ENCODE measurements at places on chromosomes 3 and 15. TPM values are rescaled to one million over a fixed set of nuclear protein-coding genes. Genes with fewer than 3 reads are reported as not detected.

The ACTR8 gene
- 42.9 TPM for total RNA-seq

The TRAT1 gene
- 165 TPM for total RNA-seq

The ISLR2 gene
- total RNA-seq: 0.08 TPM

The CCR8 gene
- 7.9 TPM for total RNA-seq

The ST3GAL6 gene
- not detected for total RNA-seq

The LRTM1 gene
- not detected for total RNA-seq

DNA sequence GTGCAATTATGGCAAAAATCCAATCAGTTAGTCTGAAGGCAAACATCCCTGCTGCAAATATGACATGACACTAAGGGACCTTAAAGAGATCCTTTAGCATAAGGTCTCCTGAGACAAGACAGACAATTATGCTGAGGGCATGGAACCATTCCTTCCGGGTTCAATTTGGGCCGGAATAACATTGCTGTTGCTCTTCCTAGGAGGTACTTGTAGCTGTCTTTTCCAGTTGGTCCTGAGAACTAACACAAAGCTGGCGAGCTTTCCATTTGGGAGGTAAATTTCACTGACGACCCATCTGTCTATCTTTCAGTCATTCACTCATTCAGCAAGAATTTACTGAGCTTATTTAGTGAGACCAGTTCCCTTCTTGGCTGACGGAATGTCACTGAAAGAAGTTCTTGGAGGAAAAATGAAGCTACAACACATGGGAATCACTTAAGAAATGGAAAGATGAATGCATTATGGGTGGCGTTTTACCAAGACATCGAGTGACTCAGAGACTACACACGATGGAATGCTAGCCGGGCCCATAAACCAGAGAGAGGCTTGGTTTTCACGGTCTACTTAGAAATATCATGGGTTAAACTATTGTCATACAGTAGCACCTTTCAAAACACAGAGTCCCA is 215.5 kb downstream of the PDZRN3 start:
- H3K4me1 ChIP-seq: no peaks in the 10 kb centered on the region
- H3K27ac ChIP-seq: no peak overlapping the region
- H3K27me3 ChIP-seq: no peaks in the 10 kb centered on the region
- H3K36me3 ChIP-seq: no peaks in the 10 kb centered on the region
- no peak for DNase-seq

GRCh38 chr3:193869221-193870201 is 266.4 kb upstream of the HES1 start:
- H3K27ac ChIP-seq: no peak overlapping the region
- H3K36me3 ChIP-seq: no peaks in the 10 kb centered on the region
- peak; percentile 18 for DNase-seq
- peaks cover 22% of the 10 kb centered on the region for H3K4me1 ChIP-seq
- H3K27me3 ChIP-seq: peaks cover 42% of the 10 kb centered on the region

- no peak overlapping the region for H3K4me3 ChIP-seq
- no peaks in the 10 kb centered on the region for H3K27me3 ChIP-seq
- DNase-seq: no peak
- H3K4me1 ChIP-seq: peaks cover under 1% of the 10 kb centered on the region
These were observed 19.0 kb downstream of the RPL39L start for GRCh38 chr3:187120326-187120725.

GRCh38 chr3:165206454-165207266 is 10.5 kb upstream of the SLITRK3 start:
- H3K27ac ChIP-seq: no peak overlapping the region
- H3K4me3 ChIP-seq: no peak overlapping the region
- no peaks in the 10 kb centered on the region for H3K36me3 ChIP-seq
- DNase-seq: peak; percentile 44
- peaks cover 2% of the 10 kb centered on the region for H3K27me3 ChIP-seq

GRCh38 chr3:52225452-52226228 is at the start of gene TLR9:
TSS of gene TLR9 (minus strand) at chr3:52225645. CDS start at chr3:52225529, 116 bp downstream.
- no peak for DNase-seq
- H3K27me3 ChIP-seq: no peaks in the 10 kb centered on the region
- H3K27ac ChIP-seq: peak within 1 kb of the TSS; percentile 68
- H3K36me3 ChIP-seq: peaks cover 21% of the 10 kb centered on the region

- peaks cover 18% of the 10 kb centered on the region for H3K27me3 ChIP-seq
- H3K27ac ChIP-seq: no peak overlapping the region
- peak; percentile 21 for DNase-seq
- peaks cover 3% of the 10 kb centered on the region for H3K4me1 ChIP-seq
- no peak overlapping the region for H3K4me3 ChIP-seq
These were observed 90.3 kb downstream of the FMN1 start for GRCh38 chr15:33104212-33104611.

DNA sequence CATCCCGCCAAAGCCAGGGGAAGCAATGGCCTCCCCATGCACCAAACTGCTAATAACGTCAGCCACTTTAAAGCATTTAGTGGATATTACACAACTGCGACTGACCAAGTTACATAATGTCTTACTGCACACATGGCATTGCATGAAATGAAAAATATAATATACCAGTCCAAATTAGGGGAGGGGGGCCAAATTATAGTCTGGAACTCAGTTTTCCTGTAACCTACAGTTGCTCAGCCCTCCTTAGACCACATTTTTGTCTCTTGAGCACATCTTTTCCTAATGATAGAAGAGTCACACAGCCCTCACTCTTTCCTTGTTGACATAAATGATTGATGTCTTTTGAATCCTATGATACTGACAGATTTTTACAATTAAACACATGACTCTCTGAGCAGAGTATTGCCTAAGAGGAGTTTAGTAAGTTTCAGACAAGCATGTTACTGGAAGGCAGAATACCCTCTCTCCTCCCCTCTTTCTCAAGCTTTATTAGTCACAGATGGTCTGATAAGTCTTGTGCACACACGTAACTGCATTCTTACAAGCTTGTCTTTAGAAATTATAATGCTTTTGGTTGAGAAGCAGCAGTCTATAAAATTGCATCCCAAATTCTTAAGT is 1.1 kb upstream of the PLD1 start:
- H3K36me3 ChIP-seq: no peaks in the 10 kb centered on the region
- DNase-seq: no peak
- peaks cover 42% of the 10 kb centered on the region for H3K4me1 ChIP-seq
- H3K4me3 ChIP-seq: no peak overlapping the region

GRCh38 chr3:41881233-41881821 is 80.6 kb downstream of the ULK4 start:
- H3K36me3 ChIP-seq: no peaks in the 10 kb centered on the region
- H3K27me3 ChIP-seq: no peaks in the 10 kb centered on the region
- no peak overlapping the region for H3K27ac ChIP-seq

- peaks cover 43% of the 10 kb centered on the region for H3K4me1 ChIP-seq
- no peaks in the 10 kb centered on the region for H3K27me3 ChIP-seq
- no peak overlapping the region for H3K4me3 ChIP-seq
- H3K36me3 ChIP-seq: no peaks in the 10 kb centered on the region
- DNase-seq: no peak
These were observed 198.5 kb downstream of the FOXP1 start for GRCh38 chr3:71384837-71385716.

DNA sequence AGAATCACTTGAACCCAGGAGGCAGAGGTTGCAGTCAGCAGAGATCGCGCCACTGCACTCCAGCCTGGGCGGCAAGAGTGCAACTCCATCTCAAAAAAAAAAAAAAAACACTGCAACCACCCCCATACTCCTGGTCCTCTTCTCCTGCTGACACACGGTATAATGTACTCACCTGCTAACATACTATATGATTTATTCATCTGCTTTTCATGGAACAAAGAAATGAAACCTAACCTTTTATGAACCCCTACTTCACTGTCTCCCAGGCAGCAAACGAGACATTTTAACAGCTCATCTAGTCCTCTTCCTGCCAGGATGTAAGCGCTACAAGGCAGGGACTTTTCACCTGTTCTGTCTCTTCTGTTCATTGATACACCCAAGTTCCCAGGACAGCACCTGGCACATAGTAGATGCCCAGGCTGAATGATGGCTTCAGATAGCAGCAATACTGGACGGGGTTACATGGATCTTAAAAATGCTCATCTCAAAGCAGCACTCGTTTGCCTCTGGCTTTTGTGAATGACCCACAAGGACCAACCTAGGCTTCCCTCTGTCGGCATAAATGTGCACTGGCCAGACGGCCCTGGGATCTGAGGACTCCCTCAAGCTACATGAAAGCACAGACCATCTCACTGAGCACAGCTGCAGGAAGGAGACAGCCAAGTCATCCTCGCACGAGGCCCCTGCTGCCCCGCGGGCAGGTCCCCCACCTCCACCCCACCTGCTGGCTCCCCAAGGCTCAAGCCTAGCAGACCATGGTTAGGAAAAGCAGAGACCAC is 20.3 kb downstream of the XXYLT1 start:
- no peaks in the 10 kb centered on the region for H3K27me3 ChIP-seq
- no peak for DNase-seq
- H3K4me1 ChIP-seq: peaks cover 8% of the 10 kb centered on the region
- H3K36me3 ChIP-seq: no peaks in the 10 kb centered on the region
- H3K4me3 ChIP-seq: no peak overlapping the region
- H3K27ac ChIP-seq: no peak overlapping the region

DNA sequence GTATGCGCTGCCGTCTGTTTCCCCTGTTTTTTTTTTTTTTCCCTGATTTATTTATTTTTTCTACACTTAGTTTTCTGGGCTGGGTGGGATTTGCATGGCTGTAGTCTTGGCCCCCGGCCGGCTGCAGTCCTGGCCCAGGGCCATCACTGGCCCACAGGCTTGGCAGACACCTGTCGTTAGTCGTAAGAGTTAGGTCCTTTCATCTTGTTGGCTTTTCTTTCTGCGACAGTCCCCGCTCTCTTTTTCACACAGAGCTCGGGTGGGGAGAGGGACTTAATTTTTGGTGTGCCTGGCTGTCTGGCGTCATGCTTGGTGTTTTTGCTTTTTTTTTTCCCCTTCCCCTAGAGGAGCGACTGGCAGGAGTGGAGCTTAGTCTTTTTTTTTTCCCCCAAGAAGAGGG is 183.4 kb downstream of the KLF13 start:
- peaks cover 12% of the 10 kb centered on the region for H3K27me3 ChIP-seq
- H3K4me1 ChIP-seq: peaks cover 8% of the 10 kb centered on the region
- H3K36me3 ChIP-seq: no peaks in the 10 kb centered on the region
- DNase-seq: no peak
- H3K27ac ChIP-seq: no peak overlapping the region

GRCh38 chr15:39336926-39337325 is 244.0 kb upstream of the THBS1 start:
- H3K4me3 ChIP-seq: no peak overlapping the region
- peaks cover 16% of the 10 kb centered on the region for H3K27me3 ChIP-seq
- H3K36me3 ChIP-seq: no peaks in the 10 kb centered on the region
- H3K27ac ChIP-seq: no peak overlapping the region
- H3K4me1 ChIP-seq: no peaks in the 10 kb centered on the region

DNA sequence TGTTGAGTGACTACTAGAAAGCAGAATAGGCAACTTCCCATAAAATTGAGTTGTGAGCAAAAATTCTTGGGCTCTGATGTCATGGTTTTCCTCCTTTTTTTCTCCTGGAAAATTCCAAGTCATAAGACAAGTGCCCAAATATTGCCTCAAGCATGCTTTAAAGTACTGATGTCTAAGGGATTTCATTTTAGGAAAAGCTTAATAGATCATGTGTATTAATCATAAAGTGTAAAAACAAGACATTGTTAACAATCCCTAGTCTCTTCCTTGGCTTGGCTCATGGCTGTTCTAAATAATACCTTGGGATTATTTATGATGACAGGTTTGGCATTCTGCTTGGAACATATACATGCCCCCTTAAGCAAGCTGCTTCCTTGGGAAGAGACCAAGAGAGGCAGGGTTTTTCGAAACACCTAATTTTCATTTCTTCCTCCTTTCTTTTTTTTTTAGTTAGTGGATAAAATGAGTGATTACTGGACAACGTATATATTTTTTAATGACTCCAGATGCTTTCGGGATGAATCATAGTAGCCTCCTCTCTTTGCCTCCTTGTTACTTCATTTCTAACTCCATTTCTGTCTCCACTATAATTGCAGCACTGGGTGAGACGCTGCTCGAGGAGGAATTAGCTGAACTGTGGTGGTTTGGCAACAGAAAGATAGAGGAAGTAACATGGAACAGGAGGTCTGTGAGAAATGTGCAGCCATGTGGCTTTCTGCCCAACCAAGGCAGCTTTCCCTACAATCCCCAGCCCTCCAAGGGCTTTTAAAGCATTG is 104.9 kb downstream of the TPRG1 start:
- H3K27ac ChIP-seq: no peak overlapping the region
- no peaks in the 10 kb centered on the region for H3K27me3 ChIP-seq
- no peak for DNase-seq
- H3K4me3 ChIP-seq: no peak overlapping the region
- peaks cover 4% of the 10 kb centered on the region for H3K36me3 ChIP-seq

GRCh38 chr3:99321261-99321660 is 317.1 kb upstream of the COL8A1 start:
- no peak overlapping the region for H3K27ac ChIP-seq
- DNase-seq: no peak
- H3K4me3 ChIP-seq: no peak overlapping the region
- no peaks in the 10 kb centered on the region for H3K36me3 ChIP-seq

- no peak overlapping the region for H3K4me3 ChIP-seq
- H3K36me3 ChIP-seq: peaks cover 3% of the 10 kb centered on the region
- H3K27ac ChIP-seq: no peak overlapping the region
- peaks cover 24% of the 10 kb centered on the region for H3K4me1 ChIP-seq
- H3K27me3 ChIP-seq: peaks cover 5% of the 10 kb centered on the region
- no peak for DNase-seq
These were observed 3.8 kb upstream of the ZNF620 start for GRCh38 chr3:40502034-40502433.

- DNase-seq: peak; percentile 50
- peaks cover 20% of the 10 kb centered on the region for H3K36me3 ChIP-seq
- no peak overlapping the region for H3K4me3 ChIP-seq
- no peak overlapping the region for H3K27ac ChIP-seq
- no peaks in the 10 kb centered on the region for H3K27me3 ChIP-seq
These were observed 235.3 kb upstream of the ST8SIA2 start for GRCh38 chr15:92158426-92158825.

DNA sequence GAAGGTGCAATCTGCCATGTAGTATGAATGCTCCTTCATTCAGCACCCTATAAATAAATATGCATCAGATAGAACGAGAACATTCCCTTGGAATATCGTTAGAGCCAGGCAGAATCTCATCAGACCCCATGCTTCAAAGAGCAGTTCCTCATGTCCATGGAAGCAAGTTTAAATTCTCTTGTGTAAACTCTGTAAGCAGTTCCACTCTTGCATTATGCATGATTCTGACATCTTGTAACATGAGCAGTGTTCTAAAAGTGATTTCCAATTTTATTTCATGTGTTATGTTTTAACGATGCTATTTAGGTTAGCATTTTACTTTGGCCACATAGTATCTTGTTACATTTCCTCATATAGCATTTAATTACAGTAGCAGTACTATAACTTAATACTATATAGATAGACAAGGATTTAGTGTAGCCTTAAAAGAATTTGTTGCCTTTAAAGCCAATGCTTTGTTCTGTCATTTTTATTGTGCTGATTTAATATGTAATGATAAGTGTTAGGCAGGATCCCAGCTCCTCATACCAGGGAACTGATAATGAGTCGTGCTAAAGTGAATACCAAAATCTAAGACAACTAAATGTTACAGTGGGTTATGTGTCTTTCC is 161.2 kb upstream of the NECTIN3 start:
- H3K4me1 ChIP-seq: no peaks in the 10 kb centered on the region
- no peaks in the 10 kb centered on the region for H3K27me3 ChIP-seq
- no peaks in the 10 kb centered on the region for H3K36me3 ChIP-seq
- H3K4me3 ChIP-seq: no peak overlapping the region
- H3K27ac ChIP-seq: no peak overlapping the region
- no peak for DNase-seq

- peaks cover 7% of the 10 kb centered on the region for H3K36me3 ChIP-seq
- no peaks in the 10 kb centered on the region for H3K27me3 ChIP-seq
- no peak for DNase-seq
These were observed 113.7 kb upstream of the RPL32 start for GRCh38 chr3:12954891-12955650.
